NCI-H2107 (cell line): ENCODE measurements at places on chromosomes 5 and 9.

- DNase-seq: no peak
Measured at GRCh38 chr9:112793213-112793810, 42.8 kb downstream of the SNX30 start.

GRCh38 chr9:26369093-26369492 lies 523.5 kb downstream of the CAAP1 start:
- DNase-seq: no peak

DNA sequence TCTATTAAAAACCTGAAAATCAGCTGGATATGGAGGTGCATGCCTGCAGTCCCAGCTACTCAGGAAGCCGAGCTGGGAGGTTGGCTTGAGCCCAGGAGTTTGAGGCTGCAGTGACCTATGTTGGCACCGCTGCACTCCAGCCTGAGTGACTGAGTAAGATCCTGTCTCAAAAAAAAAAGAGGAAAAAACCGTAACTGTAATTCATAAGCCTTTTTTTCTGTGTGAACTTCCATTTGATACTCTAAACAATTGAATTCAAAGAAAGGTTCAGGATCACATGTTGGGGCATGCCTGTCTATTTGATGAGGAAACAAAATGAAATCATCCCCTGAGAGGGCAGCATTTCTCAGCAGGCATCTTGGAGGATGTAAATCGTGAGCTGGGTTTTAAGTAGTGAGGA lies 38.8 kb downstream of the ITGA2 start:
- no peak for DNase-seq

- peak; percentile 29 for DNase-seq
Measured at GRCh38 chr9:76688471-76689238, 75.6 kb upstream of the PCA3 start.

GRCh38 chr9:99866398-99866797 lies 40.1 kb upstream of the STX17 start:
- no peak for DNase-seq

GRCh38 chr5:67434466-67434865 lies 237.9 kb upstream of the CD180 start:
- no peak for DNase-seq

DNA sequence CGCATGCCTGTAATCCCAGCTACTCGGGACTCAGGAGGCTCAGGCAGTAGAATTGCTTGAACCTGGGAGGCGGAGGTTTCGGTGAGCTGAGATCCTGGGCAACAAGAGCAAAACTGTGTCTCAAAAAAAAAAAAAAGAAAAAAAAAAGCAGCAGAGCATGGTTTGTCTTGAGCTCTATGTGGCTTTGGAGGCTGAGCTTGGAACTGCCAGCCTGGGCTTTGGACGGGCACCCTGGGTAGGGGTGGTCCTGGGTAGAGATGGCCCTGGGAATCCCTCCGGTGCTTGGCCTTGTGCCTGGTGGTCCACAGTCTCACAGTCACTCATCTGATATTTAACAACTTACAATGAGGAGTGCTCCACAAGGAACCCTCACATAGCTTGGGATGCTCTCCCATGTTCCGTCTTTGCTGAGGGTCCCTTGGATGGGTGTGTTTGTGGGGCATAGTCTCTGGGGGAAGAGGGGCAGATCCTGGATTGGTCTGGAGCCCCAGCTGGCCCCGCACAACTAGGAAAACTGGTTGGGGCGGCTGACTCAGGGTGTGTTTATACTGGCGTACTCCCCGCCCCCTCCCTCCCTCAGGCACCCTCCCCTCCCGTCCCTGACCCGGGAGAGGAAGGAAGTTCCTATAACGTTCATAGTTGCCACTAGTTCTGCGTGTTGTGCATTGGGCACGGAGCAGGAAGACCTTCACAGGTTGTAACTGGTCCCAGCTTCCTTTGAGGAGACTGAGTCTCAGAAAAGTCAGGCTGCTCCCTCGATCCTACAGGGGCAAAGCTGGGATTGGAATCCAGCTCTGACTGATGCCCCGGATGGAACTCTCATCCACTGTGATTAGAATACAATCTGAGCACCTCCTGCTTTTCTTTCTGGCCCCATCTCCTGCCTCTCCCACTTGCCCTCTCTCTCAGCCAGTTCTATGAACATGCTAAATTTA lies 11.2 kb downstream of the IER5L start:
- DNase-seq: no peak

DNA sequence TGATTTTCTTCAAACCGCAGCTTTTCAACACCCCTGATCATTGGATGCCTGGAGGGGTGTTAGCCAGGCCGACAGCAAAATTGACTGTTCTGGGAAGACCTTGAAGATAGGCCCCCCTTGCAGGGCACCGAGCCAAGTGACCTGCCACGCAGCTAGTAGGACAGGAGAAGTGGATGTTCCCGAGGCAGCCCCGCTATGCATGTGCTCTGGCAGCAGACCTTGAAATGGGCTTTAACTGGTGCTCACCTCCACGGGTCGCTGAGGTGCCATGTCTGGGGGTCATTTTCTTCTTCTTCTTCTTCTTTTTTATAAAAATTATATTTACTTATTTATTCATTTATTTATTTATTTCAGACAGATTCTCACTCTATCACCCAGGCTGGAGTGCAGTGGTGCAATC lies 12.6 kb downstream of the FGF18 start:
- DNase-seq: no peak

DNA sequence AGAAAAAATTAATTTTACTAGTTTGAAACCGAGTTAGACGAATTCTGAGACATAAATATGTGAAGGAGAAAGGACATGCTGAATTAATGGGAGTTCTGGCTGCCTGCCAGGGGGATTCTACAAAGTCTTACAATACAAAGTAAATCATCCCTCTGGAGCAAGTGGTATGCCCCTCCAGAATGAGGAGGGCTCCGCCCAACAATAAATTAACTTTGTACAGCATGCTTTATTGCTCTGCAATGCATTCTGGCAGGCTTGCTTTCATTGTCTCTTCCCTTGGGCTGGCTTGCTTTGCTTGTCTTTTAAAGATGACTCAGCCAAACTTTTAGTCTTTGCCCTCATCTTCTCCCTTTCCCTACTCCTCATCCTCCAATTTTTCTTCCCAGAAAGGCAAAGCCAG lies 11.7 kb upstream of the PCDHB1 start:
- no peak for DNase-seq
